ENCODE measurements at places on chromosomes 13 and 19. TPM values are rescaled to one million over a fixed set of nuclear protein-coding genes. Genes with fewer than 3 reads are reported as not detected.
A peak's percentile ranks its signal among the peaks of the same experiment; 100 is the strongest.

The LNX2 gene
- 8.3 TPM for total RNA-seq

The SLC5A5 gene
- not detected for total RNA-seq

- DNase-seq: no peak
Measured at GRCh38 chr13:45456196-45456972, 8.4 kb upstream of the COG3 start.

DNA sequence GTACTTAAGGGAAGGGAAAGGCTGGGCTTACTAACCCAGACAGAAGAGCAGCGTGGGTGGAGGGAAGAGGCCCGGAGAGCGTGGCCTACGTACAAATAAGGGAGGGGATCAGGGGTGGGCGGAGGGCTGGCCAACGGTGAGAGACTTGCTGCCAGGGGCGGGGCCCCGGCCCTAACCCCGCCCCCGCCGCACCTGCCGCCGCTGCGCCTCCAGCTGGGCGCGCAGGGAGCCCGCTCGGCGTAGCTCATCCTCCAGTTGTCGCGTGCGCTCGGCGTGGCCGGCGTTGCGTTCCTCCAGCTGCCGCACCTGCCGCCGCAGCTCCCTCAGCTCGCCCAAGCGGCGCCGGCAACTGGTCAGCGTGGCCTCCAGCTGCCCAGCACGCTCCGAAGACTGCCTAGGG is 5.7 kb downstream of the HOOK2 start:
- DNase-seq: peak; percentile 36

GRCh38 chr19:36363845-36364244 is 15.2 kb downstream of the ZFP14 start:
- no peak for DNase-seq

DNA sequence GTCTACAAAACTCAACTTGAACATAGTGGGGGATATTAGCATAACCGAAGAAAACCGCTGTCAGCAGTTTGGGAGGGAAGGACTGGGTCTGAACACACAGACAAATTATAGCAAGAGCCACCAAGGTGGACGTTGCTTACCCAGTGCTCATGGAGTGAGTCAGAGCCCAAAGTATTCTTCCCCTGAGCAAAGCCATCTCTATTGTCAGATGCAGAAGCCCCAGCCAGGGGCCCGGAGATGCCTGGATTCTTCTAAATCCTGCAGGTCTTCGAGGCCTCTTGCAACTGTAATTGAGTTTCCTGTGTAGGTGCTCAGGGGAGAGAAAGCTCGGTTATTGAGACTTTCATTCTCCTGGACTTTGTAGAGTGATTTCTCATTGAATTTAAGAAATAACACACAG is 384.5 kb downstream of the IRS2 start:
- DNase-seq: no peak

DNA sequence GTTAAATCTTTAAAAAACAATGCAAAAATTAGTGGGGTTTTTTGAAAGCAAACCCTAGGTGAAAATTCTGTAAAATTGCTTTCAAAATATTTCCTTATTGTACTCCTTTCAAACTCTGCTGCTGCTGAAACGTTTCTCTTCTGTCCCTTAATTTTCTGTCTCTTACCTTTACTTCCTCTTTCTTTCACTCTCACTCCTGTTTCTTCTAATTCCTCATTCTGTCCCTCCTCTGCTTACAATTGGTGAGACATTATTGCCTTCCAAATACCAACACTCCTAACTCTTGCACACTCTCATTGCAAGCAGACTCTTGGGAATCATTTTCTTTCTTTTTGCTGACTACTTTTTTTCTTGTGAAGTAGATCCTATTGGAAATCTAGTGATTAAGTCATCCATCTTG is 685.6 kb upstream of the SLITRK1 start:
- DNase-seq: no peak

DNA sequence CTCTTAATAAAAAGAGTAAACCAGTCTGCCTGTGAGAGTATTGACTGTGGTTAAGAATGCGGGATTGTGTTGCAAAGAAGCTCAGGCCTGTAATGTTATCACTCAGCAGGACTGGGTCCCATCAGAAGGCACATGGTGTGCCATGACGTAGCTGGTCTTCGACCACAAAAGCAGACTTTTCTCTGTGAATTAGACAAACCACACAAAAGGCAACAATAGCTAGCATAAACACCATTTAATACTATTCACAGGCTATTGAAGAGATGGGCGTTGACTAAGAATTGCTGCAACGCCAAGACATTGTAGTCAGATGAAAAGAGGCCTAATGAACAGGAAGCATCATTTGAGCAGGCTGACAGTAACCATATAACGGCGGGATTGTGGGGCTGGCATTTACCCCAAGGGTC is 235.6 kb upstream of the SOX21 start:
- no peak for DNase-seq

Measured in lung microvascular endothelial cell (primary cell).